ENCODE measurements at places on chromosomes 1 and 21.

- DNase-seq: no peak
Observed at GRCh38 chr1:154352245-154352580, 26.9 kb downstream of the ATP8B2 start.

- no peak for DNase-seq
Observed at GRCh38 chr1:10957133-10957532, 55.3 kb upstream of the TARDBP start.

- no peak for DNase-seq
Observed at GRCh38 chr1:43214501-43215444, 42.6 kb downstream of the CFAP57 start.

GRCh38 chr1:51263147-51263877 is 27.2 kb downstream of the RNF11 start:
- no peak for DNase-seq

DNA sequence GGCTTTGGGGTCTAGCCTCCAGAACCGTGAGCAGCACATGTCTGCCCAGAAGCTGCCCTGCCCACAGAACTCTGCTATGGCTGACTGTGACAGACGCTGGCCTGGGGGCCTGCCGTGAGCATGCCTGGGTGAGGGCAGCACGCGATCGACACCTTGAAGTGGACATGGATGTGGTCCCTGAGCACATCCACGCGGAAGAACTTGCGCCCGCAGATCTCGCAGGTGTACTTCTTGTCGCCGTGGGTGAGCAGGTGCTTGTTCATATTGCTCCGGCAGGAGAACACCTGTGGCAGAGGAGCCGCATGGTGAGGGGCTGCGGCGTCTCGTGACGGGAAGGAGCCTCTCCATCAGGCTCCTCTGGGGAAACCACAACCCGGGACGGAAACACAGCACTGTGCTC is 56.0 kb downstream of the PRDM15 start:
- no peak for DNase-seq

GRCh38 chr21:45827881-45828579 is 153.5 kb upstream of the COL6A1 start:
- DNase-seq: no peak

DNA sequence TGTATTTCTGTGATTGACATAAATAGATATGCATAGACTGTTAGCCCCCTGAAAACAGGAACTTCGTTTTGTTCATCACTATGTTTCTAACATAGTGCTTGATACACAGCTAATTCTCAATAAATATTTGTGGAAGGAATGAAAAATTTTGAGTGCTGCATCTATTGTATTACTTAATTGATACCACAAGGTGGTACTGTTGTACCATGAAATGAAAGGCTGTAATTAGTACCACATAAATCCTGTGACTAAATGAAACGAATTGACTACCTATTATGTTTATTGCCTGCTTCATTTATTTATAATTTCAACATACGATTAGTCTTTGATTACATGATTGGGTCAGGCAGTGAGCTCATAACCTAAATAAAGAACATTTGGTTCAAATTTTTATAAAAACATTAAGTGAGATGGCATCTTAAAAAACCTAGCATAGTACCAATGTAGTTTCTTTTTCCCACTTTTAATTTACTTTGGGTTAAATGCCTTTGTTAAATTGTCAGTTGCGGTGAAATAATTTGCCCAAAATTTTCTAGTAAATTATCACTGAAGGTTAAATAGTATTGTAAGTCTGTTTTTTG is 15.0 kb upstream of the TGFB2 start:
- no peak for DNase-seq

DNA sequence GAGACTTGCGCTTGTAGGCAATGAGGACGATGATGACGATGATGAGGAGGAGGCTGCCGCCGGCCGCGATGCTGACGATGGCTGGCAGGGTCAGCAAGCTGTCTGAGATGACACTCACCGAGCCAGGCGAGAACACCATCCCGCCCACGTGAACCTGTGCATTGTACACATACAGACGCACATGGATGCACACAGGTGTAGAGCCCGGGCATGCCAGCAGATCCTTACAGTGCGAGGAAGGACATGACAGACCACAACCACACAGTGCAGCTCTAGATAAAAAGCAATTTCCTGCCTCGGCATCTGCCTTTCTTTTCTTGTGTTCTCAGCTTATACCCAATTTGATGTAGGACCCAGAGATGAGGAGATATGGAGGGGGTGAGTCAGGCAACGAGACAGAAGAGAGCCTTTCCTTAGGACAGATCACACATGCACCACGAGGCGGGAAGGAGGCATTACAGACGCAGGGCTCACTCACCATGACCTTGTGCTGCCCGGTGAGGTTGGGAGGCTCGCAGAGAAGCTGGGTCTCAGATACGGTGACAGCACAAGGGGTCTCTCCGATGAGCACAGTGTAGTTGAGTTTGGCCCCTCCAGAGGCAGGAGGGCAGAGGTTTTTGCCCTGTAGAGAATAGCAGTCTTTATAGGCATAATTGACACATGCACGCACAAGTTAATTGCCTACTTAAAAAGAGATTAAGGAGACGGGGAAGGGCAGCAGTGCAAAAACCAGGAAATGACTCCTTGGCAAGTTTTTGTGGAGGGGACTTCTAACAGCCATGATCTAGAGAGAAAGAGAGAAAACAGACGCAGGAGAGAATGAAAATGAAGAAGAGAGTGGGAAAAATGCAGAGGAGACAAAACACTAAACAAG is 133.9 kb upstream of the CD34 start:
- DNase-seq: no peak

GRCh38 chr1:152756872-152757271 is 953 bp upstream of the KPRP start:
- no peak for DNase-seq

- DNase-seq: no peak
Observed at GRCh38 chr1:150194381-150195031, 41.4 kb downstream of the ANP32E start.

DNA sequence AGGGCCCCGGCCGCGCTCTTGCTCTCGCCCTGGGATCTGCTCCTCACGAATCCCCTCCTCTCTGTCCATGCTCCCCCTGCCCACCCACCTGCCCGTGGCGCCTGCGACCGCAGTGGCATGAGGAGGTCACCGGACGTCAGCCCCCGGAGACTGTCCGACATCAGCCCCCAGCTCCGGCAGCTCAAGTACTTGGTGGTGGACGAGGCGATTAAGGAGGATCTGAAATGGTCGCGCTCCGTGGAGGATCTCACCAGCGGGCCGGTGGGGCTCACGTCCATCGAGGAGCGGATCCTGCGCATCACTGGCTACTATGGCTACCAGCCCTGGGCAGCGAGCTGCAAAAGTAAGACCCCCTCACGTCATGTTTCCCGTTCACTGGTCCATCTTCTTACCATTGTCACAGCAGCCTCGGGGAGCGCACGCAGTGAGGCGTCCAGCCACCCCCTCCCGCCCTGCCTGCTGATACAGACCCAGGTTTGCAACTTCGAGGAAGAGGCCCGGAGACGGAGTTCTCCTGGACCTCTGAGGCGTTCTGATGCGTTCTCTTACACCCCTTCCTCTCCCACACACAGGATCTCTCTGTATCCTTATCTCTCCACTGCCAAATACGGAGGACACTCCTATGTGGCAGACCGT is 1.1 kb downstream of the SLC35F3 start:
- DNase-seq: peak; percentile 12

GRCh38 chr1:42317308-42317707 is 17.7 kb downstream of the FOXJ3 start:
- DNase-seq: no peak

- no peak for DNase-seq
Observed at GRCh38 chr21:22250355-22250754, 1252.1 kb downstream of the NCAM2 start.

GRCh38 chr1:15835205-15835740 is 12.2 kb upstream of the SPEN start:
- no peak for DNase-seq

DNA sequence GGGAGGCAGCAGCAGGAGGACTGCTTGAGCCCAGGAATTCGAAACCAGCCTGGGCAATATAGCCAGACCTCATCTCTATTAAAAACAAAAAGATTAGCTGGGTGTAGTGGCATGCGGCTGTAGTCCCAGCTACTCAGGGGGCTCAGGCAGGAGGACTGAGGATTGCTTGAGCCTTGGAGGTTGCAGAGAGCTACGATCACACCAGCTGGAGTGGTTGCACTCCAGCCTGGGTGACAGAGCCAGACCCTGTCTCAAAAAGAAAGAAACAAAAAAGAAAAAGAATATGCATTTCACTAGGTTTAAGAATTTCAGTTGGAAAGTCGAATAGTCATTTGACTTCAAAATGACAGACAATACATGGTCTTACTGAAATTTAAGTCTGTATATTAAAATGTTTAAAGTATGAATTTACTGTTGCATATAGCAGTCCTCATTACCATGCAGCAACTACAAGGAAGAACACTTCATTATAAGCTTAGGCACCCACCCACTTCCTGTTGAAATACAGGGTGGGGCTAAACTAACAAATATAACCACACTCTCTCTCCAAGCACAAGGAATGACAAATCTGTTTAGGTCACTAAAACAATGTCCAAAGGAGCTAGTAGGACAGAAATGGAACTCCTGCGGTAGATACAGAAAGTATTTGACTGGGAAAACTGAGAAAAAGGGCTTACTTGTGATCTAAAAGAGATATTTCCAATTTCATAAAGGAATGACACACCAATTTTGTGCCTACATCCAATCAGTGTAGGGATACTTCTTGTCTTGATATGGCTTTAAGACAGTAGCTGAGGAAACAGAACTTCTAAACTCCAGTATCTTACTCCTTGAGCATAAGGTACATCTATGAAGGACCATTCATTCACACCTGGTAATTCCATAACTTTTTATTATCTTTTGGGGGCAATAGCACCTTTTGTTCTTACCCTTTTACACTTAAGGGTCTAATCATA is 44.1 kb downstream of the GPR3 start:
- DNase-seq: no peak

DNA sequence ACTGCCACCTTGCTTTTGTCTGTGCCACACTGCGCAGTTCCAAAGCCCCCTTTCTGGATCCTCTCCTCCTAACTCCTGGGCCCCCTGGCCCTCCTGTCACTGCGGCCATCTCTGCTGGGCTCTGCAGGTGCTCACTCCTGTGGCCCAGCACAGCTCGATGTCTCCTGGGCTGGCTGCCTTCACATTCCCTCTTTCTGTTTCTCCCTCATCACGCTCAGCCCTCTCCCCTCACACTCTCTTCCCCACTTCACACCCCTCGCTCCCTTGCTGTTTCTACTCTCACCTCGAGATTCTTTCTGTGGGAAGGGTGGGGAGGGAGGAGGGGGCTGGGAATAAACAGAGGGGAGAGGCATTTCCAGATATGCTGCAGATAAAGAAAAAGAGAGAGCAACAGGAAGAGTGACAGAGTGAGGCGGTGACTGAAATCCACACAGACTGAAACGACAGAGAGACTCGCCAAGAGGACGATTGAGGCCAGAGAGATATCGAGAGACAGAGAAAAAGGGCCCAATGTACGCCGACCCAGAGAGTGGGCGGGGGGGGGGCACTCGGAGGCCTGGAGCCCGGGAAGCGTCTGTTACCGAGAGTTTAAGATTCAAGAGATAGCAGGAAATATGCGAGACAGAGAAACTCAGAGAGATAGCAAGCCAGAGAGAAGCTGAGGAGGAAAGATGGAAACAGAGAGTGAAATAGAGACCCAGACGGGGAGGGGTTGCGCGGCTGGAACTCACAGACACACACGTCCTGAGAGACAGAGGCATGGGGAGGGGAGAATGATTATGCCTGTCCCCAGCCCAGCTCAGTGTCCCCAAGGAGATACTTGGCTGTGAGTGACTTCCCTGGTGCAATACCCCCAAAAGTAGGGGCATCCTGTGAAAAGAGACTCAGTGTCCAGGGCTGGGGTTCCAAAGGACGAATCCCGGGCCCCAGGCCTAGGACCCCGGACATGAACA is 666 bp downstream of the CSF3R start:
- no peak for DNase-seq

DNA sequence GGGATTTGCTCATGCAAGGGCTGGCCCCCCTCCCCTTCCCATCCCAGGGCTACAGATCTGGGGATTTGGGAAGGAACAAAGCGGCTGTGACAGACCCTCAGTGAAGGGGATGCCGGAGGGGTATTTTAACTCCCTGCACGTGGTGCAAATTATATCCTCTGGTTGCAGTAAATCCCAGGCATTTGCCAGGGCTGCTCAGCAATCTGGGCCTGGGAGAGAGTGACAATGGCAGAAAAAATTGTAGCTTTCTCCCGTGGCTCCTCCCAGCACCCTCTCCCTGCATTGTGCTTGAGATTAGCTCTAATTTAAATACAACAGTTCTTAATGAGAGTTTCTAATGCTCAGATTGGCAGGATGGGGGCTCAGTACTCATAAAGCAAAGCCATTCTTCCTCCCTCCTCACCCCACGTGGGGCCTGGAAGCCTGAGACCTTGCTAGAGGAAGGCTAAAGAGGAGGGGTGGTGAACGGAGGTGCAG is 129.9 kb upstream of the CD34 start:
- DNase-seq: no peak
